CD8-positive, alpha-beta T cell (primary cell): ENCODE measurements at places on chromosomes 1 and 21. TPM values are rescaled to one million over a fixed set of nuclear protein-coding genes. Genes with fewer than 3 reads are reported as not detected.

DNA sequence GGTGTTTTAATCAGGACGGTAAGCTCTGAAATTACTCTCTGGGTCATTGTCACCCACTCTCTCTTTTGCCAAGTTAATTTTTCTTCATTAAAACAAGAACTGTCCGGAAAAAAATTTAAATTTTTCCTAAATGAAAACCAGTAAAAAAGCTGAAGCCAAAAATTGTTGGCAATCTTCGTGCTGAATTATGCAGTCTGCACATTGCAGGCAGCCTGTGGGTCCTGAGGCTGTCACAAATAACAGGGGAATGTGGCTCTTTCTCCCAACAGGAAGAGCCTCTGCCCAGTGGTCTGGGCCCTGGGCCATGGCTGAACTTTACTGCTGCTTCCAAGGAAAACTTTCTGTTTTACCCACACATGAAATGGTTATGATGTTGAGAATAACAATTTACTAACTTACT is 153.9 kb upstream of the SPAG17 start:
- no peak for DNase-seq

- DNase-seq, result no peak
Measured at GRCh38 chr1:76343356-76343755, 268.8 kb downstream of the ST6GALNAC3 start.

- DNase-seq, result peak; percentile 48
Measured at GRCh38 chr1:113390871-113391648, 745 bp downstream of the MAGI3 start.

DNA sequence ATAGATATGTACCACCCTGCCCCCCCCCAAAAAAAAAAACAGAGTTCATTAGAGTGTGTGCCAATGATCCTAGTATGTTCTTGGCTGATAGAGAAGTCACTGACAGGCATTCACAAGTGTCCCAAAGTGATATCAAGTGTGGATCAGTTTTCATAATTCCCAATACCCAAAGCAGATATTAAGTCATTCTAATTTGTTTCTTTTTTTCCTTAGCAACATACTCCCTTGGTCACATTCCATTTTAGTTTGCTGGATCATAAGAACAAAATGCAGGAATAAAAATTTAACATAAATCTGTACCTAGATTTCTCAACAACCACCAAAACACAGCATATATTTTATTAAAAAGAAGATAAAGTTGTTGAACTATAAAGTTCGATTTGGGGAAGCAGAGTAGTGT is 129.8 kb upstream of the PALMD start:
- no peak for DNase-seq

DNA sequence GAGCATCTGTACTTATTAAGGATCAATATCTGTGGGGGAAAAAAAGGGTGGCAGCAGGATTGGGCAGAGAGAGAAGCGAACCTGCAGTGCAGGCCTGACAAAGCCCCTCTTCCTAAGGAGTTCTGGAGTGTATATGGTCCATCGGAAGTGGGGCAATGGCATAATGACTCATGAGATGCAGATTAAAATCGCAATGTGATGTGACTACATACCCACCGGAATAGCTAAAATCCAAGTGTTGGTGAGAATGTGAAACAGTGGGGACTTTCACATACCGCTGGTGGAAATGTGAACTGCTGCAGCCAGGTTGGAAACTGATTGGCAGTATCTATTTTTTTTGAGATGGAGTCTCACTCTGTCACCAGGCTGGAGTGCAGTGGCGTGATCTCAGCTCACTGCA is 8.2 kb upstream of the CREG1 start:
- no peak for DNase-seq

DNA sequence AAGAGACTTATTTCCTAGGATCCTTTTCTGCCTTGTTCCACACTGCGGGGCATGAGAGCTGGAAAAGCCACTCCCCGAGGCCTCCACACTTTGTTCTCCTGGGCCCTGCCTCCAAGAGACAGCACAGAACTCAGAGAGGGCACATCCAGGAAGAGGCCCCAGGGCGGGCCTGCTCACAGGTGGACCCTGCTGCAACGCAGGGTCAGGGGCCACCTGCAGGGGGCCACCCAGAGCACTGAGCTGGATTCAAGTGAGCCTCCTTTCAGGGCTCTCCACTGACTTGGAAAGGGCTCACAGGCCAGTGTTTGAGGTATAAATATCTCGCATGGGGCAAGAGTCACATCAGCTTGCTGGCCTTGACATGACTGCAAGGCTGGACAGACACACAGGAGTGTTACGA is 4.8 kb downstream of the RGS16 start:
- DNase-seq, result no peak

DNA sequence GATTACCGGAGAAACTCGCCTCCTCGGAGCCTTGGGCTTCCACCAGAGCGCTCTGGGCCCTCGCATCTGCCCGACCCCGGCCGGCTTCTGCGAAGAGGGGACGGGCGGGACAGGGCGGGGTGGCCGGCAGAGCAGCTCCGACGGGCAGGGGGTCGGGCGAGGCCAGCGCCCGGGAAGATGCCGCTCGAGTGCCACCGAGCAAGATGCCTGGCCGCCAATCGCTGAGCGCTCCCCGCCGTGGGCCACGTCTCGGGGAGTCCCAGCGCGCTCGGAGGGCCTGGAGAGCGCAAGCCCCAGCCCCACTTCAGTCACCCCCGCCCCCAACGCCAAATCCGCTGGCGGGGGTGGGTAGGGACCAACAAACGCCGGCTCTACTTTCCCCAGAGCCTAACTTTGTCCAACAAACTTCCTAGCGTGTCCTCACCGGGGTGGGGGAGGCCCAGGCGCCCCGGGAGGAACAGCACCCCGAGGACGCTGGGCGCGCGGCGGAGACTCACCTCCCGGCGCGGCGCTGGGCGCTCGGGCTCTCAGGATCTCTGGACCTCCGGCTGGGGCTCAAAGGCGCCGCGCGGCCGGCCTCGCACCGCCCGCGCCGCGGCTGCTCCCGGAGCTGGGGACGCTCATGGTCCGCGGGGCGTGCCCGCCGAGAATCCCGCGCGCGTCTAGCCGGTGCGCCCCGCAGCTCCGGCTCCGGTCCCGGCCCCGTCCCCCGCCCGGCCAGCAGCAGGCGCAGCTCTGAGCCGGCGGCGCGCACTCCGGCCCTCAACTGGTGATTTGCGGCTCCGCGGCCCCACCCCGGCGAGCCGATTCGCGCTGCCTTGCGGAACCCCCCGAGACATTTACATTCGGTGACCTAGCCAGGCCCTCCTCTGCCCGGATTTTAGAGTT is at the start of gene BCAR3:
Gene BCAR3 (minus strand): TSS at position 737 of the 888 bp plus-strand sequence. CDS start 6,907 bp downstream, outside the sequence.
- DNase-seq, result no peak

DNA sequence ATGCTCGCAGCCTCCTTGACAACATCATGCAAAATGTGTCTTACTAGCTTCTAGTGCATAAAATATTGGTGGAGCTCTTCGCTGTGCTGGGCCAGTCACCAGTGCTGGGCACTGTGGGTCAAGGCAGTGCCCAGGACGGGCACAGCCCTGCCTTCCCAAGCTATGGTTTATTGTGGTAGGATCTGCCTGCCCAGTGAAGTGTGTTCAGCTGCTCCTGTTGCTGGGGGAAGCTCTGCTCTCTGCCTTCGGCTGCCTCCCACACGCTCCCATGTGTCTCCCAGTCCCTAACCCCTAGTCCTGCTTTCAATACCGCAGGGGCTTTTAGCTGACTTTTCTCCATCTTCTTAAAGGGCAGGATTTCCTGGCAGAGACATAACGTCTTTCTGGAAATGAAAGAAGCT is 15.7 kb downstream of the EPHX1 start:
- DNase-seq, result no peak

DNA sequence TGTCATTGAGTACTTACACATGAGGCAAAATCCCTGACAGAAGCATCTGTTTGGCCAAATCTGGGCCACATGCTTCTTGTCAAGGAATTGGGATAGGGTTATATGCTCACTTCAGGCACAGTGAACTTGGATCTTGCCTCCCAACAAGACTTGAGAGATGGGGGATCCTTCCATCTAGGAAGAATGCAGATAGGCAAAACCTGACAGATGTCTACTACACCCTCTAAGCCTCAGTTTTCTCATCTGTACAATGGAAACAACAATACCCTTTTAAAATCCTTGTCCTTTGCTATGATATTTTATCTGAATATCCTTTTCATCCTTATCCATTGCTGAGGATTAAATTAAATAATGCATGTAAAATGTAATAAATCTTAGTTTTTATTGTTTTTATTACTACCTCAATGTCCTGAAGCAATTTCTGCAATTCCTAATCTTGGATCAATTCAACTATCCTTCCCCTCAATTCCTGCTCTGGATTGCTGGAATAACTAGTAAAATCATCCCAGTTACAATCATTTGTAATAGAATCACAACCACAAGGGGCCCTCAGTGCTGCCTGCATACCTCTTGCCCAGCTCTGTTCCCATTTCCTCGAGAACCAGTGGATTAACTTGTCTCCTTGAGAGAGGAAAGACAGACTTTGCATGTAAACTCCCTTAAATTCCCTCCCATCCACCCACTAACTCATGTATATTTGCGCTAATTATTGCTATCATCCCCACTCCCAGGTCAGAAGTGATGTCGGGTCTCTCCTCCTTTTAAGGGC is 8.1 kb upstream of the XPR1 start:
- no peak for DNase-seq

- peak; percentile 66 for DNase-seq
Measured at GRCh38 chr1:16009030-16009460, 5.0 kb downstream of the SRARP start.

GRCh38 chr1:79711001-79711431 is 704.5 kb upstream of the ADGRL4 start:
- no peak for DNase-seq

- no peak for DNase-seq
Measured at GRCh38 chr1:43511394-43511793, 19.3 kb upstream of the PTPRF start.

DNA sequence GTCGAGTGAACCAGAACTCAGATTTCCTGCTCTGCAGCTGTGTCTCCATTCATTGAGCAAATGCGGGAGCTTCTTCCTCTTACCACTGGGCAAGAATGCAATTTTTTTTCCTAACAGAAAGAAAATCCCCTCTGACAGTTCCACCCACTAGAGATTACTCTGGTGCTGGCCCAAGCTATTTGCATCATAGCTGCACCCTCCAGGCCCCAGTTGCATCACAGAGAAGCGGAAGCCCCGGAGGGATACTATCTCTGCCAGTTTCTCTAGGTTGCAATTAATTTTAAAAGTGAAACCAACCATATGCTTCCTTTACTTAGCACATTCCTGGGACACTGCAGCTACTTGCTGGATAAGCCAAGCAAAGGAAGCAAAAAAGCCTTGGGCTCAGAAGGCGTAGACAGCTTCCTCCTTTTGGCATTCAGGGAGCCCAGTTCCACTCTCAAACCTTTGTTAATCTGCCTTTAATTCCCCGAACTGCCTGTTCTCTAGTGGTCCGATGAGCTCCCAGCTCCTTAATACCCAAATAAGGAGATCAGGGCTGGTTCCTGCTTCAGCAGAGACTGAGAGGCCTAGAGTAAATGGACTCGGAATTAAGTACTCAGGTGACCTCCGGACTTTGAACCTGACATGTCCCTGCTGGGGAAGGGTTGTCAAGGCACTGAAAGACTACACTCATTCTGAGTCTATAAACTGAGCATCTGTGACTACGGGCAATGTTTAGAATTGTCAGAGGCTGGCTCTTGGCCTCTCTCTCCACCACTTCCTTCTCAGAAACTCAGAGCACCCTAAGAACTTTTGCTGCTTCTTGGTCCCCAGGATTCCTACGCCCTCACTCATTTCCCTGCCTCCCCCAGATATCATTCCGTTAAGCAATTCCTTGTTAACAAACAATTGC is 72.5 kb upstream of the TNFSF18 start:
- DNase-seq, result no peak

DNA sequence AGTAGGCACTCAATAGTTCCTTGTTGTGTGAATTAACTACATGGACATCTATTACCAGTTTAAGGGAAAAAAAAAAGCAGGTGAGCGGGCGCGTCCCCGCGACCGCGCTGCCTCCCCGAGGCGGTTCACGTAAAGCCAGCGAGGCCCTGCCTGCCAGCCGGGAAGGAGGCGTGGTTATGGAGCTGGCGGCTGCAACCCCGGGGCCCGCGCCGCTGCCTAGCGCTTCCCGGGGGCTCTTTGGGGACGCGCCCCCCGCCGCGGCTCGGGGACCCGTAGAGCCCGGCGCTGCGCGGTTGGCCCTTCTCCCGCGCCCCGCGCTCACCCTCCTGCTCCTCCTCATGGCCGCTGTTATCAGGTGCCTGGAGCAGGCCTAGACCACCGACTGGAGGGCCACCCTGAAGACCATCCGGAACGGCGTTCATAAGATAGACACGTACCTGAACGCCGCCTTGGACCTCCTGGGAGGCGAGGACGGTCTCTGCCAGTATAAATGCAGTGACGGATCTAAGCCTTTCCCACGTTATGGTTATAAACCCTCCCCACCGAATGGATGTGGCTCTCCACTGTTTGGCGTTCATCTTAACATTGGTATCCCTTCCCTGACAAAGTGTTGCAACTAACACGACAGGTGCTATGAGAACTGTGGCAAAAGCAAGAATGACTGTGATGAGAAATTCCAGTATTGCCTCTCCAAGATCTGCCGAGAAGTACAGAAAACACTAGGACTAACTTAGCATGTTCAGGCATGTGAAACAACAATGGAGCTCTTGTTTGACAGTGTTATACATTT is 2.6 kb upstream of the CC2D1B start:
- peak; percentile 34 for DNase-seq

- no peak for DNase-seq
Measured at GRCh38 chr1:40898431-40898901, 36.3 kb upstream of the CITED4 start.

GRCh38 chr1:31336687-31337467 is 36.0 kb downstream of the FABP3 start:
- no peak for DNase-seq

GRCh38 chr1:236394879-236395229 is 768 bp downstream of the EDARADD start:
- no peak for DNase-seq

- DNase-seq, result no peak
Measured at GRCh38 chr1:104341944-104342343, 592.2 kb downstream of the AMY1C start.

The OR2T11 gene
- total RNA-seq, result not detected

The CYP4Z1 gene
- total RNA-seq, result not detected

The UBXN10 gene
- total RNA-seq, result 0.22 TPM

The ZSCAN20 gene
- total RNA-seq, result 0.19 TPM

The FYB2 gene
- not detected for total RNA-seq

The ZNF697 gene
- not detected for total RNA-seq

The KRTCAP2 gene
- total RNA-seq, result 71.2 TPM

The FALEC gene
- total RNA-seq, result not detected

The LAX1 gene
- total RNA-seq, result 16.1 TPM

The ATP6V1G3 gene
- total RNA-seq, result not detected

The DYNLT5 gene
- not detected for total RNA-seq

The FLG2 gene
- not detected for total RNA-seq

The SFN gene
- 1.1 TPM for total RNA-seq
